Spinal cord (tissue), 10 donors: ENCODE measurements at places on chromosomes 13 and 19. TPM values are rescaled to one million over a fixed set of nuclear protein-coding genes. Genes with fewer than 3 reads are reported as not detected.

- H3K4me1 ChIP-seq = no peaks in the 10 kb centered on the region
- H3K36me3 ChIP-seq = peaks cover 3% of the 10 kb centered on the region
- no peaks in the 10 kb centered on the region for H3K27me3 ChIP-seq
Observed at GRCh38 chr13:75628801-75629200, 7.3 kb upstream of the LMO7 start.

- no peak overlapping the region for H3K27ac ChIP-seq
- no peak overlapping the region for H3K4me3 ChIP-seq
- no peaks in the 10 kb centered on the region for H3K27me3 ChIP-seq
- no peaks in the 10 kb centered on the region for H3K36me3 ChIP-seq
- DNase-seq = no peak
Observed at GRCh38 chr19:29735829-29736228, 20.8 kb upstream of the C19orf12 start.

GRCh38 chr19:53101518-53101917, 1.7 kb downstream of the ZNF160 start:
- no peak overlapping the region for H3K27ac ChIP-seq
- no peak for DNase-seq
- H3K36me3 ChIP-seq = peaks cover 16% of the 10 kb centered on the region
- no peaks in the 10 kb centered on the region for H3K27me3 ChIP-seq

DNA sequence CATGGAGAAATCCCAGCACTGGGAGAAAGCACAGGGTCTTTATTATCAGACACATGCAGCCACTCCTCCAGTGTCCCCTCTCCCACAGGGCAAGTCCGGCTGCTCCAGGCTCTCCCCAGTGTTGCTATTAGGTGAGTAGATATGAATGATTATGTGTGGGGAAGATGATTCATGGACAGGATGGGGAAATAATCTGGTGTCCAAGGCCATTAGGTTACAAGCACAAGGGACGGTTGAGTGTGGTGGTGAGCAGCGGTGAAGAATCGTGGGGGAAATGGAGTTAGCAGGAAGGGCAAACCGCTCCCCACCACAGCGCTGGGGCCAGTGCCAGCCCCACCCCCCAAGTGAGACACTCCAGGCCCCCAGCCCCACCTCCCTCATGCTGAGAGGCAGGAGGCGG, 19.0 kb downstream of the CD177 start:
- no peak for DNase-seq
- H3K4me3 ChIP-seq = no peak overlapping the region
- H3K36me3 ChIP-seq = no peaks in the 10 kb centered on the region
- H3K4me1 ChIP-seq = no peaks in the 10 kb centered on the region
- no peak overlapping the region for H3K27ac ChIP-seq
- H3K27me3 ChIP-seq = no peaks in the 10 kb centered on the region

GRCh38 chr13:100689191-100689590, 14.6 kb upstream of the TMTC4 start:
- no peak for DNase-seq
- no peak overlapping the region for H3K27ac ChIP-seq
- H3K4me1 ChIP-seq = no peaks in the 10 kb centered on the region
- H3K27me3 ChIP-seq = no peaks in the 10 kb centered on the region
- H3K4me3 ChIP-seq = no peak overlapping the region
- no peaks in the 10 kb centered on the region for H3K36me3 ChIP-seq

DNA sequence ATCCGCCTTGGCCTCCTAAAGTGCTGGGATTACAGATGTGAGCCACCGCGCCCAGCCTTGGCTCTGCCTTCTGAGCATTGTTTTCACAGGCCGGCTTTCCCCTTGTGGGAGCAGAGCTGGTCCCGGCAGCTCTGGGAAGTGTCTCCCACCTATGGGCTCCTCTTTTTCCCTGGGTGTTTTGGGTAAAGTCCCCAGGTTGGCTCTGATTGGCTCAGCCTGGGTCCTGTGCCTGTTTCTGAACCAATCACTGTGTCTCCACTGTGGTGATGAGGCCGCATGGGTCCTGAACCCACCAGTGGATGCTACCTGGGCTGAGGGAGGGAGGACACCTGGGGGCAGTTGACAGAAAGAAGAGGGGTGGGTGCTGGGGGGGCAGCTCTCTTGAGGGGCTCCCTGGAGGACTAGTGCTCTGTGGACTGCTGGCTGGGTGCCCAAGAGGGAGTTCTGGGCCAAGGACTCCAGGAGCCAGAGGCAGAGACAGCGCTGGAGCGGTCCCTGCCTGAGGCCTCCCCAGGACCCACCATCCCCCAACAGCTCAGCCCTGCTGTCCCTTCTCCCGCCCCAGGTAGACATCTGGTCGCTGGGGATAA, 19.6 kb upstream of the NCCRP1 start:
- no peak for DNase-seq
- no peak overlapping the region for H3K4me3 ChIP-seq
- no peaks in the 10 kb centered on the region for H3K4me1 ChIP-seq
- no peak overlapping the region for H3K27ac ChIP-seq
- H3K36me3 ChIP-seq = peaks cover 96% of the 10 kb centered on the region

DNA sequence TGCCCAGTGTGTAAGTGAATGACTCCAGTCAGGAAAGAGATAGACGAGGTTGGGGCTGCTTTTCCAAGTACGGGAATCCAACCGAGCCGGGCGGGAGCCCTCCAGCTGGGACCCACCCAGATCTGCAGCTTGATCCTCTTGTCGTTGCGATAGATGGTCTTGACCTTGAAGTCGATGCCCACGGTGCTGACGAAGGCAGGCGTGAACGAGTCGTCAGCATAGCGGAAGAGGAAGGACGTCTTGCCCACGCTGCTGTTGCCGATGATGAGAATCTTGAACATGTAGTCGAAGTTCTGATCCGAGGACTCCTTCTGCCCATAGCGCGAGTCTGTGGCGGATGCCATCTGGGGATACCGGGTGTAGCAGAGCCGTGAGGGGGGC, 1.5 kb downstream of the RAB3A start:
- no peak overlapping the region for H3K27ac ChIP-seq
- peak overlapping the region; percentile 92 for H3K4me3 ChIP-seq
- peaks cover 39% of the 10 kb centered on the region for H3K4me1 ChIP-seq

DNA sequence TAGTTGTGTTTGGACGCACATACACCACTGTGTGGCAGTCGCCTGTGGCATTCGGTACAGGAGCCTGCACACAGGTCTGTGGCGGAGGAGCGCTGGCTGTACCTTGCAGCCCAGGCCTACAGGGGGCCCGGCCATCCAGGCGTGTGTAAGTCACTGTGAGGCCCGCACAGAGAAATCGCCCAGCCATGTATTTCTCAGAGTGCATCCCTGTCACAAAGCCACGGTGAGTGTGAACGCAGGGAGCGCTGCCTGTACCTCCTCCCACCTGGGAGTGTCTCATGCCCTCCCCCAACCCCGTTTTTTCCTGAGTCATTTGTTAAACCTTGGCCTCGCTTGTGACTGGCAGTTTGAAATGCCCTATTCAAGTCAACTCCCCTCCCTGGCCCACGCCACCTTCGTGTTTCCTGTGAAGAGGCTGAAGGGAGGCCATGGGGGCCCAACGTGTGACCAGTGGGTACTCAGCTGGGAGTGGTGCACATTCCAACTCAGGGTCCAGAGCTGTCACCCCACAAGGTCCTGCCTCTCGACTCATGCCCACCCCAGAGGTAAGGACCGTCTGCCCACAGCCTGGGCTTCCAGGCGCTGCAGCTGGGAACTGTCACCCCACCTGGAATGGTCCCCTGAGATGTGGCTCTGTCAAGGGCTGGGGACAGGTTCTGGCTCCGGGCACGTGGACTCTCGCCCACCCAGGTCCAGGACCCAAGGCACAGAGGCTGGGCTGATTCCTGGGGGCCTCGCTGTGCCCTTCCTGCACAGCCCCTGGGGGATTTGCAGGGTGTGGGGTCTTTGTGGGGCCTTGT, 11.6 kb upstream of the RASA3 start:
- peaks cover 15% of the 10 kb centered on the region for H3K4me1 ChIP-seq
- no peak overlapping the region for H3K27ac ChIP-seq
- H3K4me3 ChIP-seq = no peak overlapping the region
- no peaks in the 10 kb centered on the region for H3K36me3 ChIP-seq
- no peak for DNase-seq
- H3K27me3 ChIP-seq = no peaks in the 10 kb centered on the region

DNA sequence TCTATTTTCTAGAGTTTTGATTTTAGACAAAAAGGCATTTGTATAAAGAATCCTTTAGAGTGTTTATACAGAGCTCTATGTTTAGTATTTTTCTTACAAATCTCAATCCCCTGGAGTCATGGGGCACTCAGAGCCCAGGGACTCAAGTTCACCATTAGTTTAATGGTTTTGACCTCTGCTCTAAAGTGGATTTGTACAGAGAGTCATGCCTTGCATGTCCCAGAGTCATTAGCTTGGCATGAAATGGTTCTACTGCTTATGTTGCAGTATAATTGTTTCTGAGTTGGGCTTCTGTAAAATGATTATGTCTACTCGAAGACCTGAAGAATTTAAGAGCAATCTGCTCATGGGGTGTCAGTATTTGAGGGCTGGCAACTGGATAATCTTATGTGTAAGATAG, 406.2 kb downstream of the DLEU7 start:
- no peak for DNase-seq
- H3K36me3 ChIP-seq = no peaks in the 10 kb centered on the region
- H3K27me3 ChIP-seq = no peaks in the 10 kb centered on the region
- H3K4me3 ChIP-seq = no peak overlapping the region
- no peaks in the 10 kb centered on the region for H3K4me1 ChIP-seq

GRCh38 chr19:5356428-5356827, 15.8 kb upstream of the PTPRS start:
- no peak for DNase-seq
- H3K4me1 ChIP-seq = no peaks in the 10 kb centered on the region
- H3K4me3 ChIP-seq = no peak overlapping the region

GRCh38 chr19:51573331-51573730, 2.2 kb downstream of the ZNF175 start:
- peaks cover 31% of the 10 kb centered on the region for H3K36me3 ChIP-seq
- DNase-seq = no peak
- H3K4me3 ChIP-seq = no peak overlapping the region

DNA sequence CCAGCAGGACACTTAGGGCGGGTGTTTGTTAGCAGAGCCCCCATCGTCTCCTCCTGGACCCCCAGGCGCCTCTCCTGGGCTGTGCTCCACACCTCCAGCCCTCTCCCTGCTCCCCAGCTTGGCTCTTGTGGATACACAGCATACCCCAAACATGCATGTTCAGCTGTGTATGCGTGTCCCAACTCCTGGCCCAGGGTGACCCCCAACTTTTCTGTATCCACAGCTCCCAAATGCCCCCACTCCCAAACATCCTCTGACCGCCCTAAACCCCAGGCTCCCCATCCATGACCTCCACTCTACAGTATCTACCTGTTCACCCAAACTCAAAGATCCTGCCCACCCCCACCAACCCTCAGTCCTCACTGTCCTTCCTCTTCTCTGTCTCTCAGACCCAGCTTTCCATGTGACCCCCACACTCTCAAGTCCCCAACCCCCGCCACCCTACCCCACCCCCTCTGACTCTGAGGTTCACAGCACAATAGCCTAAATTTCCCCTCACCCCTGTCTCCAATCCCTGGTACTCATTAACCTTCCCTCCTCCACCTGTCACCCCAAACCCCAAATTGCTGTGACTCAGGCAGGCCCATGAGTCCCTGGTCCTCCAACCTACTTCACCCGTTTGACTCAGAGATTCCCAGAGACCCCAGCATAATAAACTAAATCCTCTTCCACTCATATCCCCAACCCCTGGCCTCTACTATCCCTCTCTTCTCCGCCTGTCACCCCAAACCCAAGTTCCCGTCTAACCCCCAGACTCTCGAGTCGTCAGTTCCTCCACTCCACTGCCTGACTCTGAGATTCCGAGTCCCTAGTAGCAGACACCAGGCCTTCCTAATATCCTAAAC, 968 bp downstream of the UBE2M start:
- H3K27me3 ChIP-seq = peaks cover 4% of the 10 kb centered on the region
- H3K27ac ChIP-seq = peak overlapping the region; percentile 82
- H3K4me3 ChIP-seq = peak overlapping the region; percentile 97
- peaks cover 36% of the 10 kb centered on the region for H3K36me3 ChIP-seq
- peaks cover 81% of the 10 kb centered on the region for H3K4me1 ChIP-seq

DNA sequence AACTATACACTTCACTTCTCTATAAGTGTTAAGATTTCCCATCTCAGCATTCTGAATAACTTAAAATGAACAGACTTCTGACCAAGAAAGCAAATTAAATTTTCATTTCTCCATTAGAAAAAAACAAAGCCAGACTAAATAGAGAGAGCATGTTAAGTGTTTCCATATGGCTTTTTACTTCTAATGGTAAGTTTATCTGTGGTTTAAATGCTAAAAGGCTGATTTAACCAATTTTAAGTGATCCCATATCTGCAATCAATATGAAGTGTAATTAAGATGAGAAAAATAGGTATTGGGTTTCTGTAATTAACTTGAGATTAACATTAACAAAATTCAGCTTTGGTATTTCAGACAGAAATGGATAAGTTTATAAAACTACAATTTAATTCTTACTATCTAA, 107.8 kb downstream of the ELF1 start:
- no peaks in the 10 kb centered on the region for H3K4me1 ChIP-seq
- H3K27me3 ChIP-seq = no peaks in the 10 kb centered on the region
- no peak overlapping the region for H3K27ac ChIP-seq
- H3K36me3 ChIP-seq = no peaks in the 10 kb centered on the region
- no peak for DNase-seq
- no peak overlapping the region for H3K4me3 ChIP-seq

DNA sequence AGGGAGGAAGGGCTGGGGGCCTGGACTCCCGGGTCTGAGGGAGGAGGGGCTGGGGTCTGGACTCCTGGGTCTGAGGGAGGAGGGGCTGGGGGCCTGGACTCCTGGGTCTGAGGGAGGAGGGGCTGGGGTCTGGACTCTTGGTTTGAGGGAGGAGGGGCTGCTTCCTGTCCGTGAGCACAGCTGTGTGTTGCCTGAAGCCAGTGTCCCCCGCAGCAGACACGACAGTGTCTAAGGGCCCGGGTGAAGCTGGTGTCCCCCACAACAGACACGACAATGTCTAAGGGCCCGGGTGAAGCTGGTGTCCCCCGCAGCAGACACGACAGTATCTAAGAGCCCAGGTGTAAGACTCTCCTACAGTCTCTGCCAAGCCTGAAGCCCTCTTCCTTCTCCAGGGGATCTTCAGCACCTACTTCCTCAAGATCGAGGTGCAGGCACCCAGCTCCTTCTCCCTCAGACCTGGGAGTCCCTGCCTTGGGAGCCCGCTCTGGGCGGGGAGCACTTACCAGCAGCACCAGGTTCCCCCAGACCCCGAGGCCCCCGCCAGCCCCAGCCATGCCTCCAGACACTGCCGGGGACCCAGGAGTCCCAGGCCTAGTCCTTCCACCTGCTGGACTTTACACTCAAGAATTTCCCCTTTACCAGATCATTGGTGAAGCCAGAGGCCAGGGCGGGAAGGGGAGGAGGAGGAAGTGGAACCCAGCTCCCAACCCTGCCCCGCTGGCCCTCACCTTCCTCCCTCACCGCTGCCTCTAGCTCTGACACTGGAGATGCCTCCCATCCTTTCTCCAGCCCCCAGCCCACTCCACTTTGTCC, at the start of gene PTPRH:
TSS of gene PTPRH (minus strand) at position 622 of the 813 bp plus-strand sequence. CDS start at position 554, 68 bp downstream.
- no peaks in the 10 kb centered on the region for H3K36me3 ChIP-seq
- no peaks in the 10 kb centered on the region for H3K27me3 ChIP-seq
- no peak within 1 kb of the TSS for H3K4me3 ChIP-seq
- H3K4me1 ChIP-seq = peaks cover 5% of the 10 kb centered on the region

GRCh38 chr13:114088863-114089262, 43.6 kb downstream of the RASA3 start:
- H3K27me3 ChIP-seq = no peaks in the 10 kb centered on the region
- H3K36me3 ChIP-seq = peaks cover 5% of the 10 kb centered on the region
- no peaks in the 10 kb centered on the region for H3K4me1 ChIP-seq
- H3K4me3 ChIP-seq = no peak overlapping the region
- no peak overlapping the region for H3K27ac ChIP-seq

Gene ARRDC2
- 5.3 TPM for polyA plus RNA-seq

Gene SIGLEC10
- polyA plus RNA-seq = 6.6 TPM

Gene SBK2
- polyA plus RNA-seq = 0.15 TPM

Gene TMEM255B
- 5.1 TPM for polyA plus RNA-seq

Gene RFPL4AL1
- not detected for polyA plus RNA-seq

Gene APOE
- polyA plus RNA-seq = 762 TPM

Gene NAXD
- 64.9 TPM for polyA plus RNA-seq

Gene ZNF574
- polyA plus RNA-seq = 19.4 TPM

Gene SAFB
- polyA plus RNA-seq = 137 TPM

Gene ZNF787
- polyA plus RNA-seq = 27.4 TPM

Gene CFD
- 2.8 TPM for polyA plus RNA-seq

Gene TMPRSS9
- polyA plus RNA-seq = 2.1 TPM

Gene CC2D1A
- 112 TPM for polyA plus RNA-seq
